Stimulated activated CD4-positive, alpha-beta T cell treated with anti-CD3 and anti-CD28 coated beads, Interleukin-2, amount 100 ng/mL, for 4 hours (primary cell): ENCODE measurements at places on chromosomes 3 and 15.

DNA sequence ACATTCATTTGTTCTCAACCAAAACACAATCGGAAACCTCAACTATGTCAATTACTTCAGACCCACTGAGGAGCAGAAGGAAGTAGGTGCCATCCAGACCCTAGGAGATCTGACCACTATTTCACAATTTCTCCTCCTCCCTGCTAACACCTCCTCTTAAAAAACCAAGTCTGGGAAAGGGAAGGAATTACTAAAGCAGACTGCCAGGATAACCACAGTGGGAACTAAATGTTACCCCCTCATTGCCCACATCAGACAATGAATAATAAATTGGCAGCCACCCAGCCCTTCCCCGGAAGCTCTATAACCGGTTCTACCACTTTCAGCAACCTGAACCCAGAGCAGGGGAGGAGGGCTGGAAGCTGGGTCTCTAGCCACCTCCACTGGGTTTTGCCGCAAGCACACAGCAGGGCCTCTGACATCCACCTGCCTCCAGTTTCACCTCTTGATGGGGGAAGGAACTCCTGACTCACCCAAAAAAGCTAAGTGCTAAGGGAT is 17.6 kb downstream of the C15orf62 start:
- DNase-seq: peak; percentile 64

GRCh38 chr3:143865302-143865701 is 17.0 kb upstream of the SLC9A9 start:
- no peak for DNase-seq

DNA sequence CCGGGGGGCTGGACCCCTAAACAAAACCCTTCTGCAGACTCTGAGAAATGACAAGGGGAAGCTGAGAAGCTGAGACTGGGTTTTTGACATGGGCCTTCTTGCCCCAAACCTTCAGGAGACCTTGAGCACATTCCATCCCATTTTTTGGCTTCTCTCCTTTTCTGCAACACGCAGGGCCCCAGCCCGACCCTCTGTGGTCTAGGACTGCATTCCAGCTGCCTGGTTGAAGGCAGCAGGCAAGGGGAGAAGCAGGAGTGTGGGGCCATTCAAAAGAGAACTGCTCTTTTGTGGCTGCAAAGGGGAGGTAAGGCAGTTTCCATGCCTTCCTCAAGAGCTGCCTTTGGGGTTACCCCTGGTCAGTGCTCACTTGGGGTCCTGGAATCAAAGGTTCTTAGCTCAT is 263.0 kb downstream of the TLE3 start:
- no peak for DNase-seq

- DNase-seq: no peak
Measured at GRCh38 chr3:94494992-94495391, 432.1 kb downstream of the NSUN3 start.

- DNase-seq: no peak
Measured at GRCh38 chr3:149623824-149624223, 34.0 kb downstream of the WWTR1 start.

DNA sequence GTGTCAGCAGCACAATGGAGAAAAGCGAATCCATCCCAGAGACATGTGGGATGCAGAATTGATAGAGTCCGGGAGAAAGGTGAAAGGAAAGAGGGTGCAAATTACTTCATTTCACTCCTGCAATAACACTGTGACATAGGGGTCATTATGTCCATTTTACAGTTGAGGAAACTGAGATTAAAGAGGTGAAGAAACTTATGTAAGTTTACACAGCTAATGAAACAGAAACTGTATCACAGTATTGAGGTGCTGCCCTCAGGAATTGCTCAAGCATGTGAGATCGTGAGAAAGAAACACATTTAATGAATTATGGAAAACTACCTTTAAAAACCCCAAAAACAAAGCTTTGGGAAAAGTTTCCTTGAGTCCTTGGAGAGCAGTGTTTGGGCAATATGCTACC is 103.6 kb upstream of the PFN2 start:
- no peak for DNase-seq

DNA sequence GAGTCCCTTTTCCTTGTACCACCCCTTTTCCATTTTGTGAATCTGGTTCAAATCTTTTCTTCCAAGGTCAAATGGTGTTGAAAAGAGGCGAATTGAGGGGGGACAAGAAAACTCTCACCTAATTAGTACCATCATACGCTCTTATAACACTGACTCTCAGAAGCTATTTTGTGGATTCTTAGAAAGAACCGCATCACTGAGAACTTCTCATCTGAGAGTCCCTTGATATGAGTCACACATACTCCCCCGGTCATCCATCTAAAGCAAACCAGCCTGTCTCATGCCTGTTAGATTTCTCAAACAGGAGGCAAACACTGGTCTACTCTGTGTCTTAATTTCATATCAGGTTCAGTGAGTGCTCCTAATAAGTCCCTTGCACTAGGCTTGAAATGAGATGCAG is 76.5 kb upstream of the SPRED1 start:
- no peak for DNase-seq

DNA sequence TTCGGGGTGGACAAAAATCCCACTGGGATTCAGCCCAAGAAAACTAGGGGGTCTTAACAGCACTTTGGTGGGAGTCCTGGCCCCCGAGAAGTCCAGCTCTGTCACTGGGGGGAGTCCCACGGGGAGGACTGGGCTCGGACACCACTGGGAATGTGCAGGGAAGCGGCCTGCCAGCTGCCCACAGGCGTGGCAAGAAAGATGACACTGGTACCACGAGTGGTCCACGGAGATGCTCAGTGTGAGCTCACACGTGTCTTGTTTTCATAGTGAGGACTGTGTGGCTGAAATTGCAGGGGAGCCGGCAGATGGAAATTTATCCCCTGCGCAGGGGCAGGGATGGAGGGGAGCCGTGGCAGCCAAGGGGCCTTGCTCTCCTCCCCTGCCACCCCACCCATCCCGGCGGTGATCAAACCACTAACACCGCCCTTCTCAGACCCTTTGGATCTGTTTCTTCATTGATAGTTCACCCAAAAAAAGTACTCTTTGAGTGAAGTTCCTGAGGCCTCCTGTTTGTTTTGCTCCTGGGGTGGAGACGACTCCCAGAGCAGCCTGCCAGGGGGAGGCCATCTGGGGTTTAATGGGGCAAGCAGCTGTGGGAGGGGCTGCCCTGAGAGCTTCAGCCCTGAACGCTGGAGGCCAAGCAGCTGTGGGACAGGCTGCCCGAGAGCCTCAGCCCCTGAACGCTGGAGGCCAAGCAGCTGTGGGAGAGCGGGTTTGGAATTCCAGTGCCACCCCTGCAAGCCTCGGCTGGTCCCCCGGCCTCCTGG is 130.9 kb downstream of the LRRK1 start:
- no peak for DNase-seq

DNA sequence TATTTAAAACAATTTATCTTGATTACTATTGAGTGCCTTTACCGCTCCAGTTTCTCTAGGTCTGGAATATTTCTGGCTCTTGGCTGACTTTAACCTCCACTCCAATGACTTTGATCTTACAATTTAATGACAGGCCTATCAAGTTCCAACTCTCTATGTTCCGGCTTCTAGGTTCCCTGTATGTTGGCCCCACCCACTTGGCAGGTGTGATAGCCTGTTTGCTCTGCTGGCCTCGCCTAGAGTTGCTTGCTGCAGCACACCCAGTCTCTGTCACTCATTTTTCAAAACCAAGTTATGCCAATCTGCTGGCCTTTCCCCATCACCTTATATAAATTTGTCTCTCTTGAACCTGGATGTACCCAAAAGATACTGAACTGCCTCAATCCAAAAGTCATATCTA is 428.0 kb downstream of the ROBO1 start:
- DNase-seq: no peak

DNA sequence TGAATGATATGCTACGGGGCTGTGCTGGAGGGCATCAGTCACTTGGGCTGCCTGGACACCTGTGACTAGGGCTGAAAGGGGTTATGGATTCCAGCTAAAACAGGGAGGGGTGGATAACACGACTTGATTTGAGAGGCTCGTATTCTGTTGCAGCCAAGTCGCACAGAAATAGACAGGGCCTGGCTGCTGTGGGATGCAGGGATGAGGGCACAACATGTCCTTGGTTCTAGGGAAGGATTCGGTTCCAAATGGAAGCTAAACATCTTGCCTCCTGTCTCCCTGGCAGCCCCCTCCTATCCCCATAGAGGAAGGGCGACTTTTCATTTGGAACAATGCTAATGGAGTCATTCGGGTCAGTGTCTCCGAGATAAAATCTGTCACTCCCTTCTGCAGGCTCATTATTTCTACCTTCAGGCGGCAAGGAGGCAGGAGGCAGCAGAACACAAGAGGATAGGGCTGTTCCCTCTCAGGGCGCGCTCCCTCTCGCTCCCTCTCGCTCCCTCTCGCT is 433.8 kb upstream of the RBMS3 start:
- no peak for DNase-seq

- DNase-seq: no peak
Measured at GRCh38 chr15:68526269-68526668, 52.5 kb upstream of the CORO2B start.

DNA sequence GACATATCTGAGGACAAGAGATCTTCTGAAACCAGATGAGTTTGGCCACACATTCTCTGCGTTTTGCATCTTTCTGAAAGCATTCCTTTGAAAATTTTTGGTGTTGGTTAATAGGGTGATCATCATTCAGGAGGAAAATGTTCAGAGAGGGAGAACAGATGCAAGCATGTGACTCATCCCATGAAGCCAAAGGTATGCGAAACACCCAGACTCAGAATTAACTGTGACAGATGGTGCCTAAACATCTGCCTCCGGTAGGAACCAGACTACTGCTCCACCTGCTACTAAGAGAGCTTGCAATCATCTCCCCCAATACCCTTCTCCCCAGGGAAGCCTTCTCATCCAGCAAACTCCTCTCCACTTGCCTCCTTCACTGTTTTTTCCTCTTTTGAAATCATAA is 46.2 kb downstream of the TRIM69 start:
- DNase-seq: no peak

DNA sequence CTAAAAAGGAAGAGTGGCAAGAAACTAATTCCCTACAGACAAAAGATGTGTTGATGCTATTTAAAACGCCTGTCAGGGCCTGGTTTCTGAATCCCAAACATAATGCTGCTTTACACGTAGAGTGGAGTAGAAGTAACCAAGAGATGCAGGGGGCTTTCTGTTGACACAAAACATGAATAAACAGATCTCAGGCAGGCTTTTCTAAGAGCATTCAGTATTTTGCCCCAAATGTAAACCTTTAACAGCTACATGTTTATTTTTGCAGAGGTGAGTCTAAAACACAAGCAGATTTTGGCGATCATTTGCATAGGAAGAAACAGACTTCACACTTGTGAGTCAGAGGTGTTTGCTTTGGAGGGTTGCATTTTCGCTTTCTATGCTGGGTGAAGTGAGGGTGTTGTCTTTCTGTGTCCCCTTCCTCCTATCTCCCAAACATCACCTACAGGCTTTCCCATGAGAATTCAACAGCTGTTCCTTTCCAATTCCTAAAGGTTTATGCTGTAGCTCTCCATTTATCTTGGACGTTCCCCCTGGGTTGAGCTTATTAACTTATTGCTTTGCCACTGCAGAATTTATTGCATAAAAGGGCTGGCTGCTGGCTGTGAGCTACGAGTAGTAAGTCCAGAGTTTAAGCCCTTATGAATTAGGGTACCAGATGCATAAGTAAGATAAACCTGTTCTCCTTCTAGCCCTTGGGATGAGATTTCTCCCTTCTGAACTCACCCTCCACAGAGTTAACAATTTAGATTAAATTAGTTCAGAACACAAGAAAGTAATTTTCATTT is 156.7 kb downstream of the DIPK2A start:
- no peak for DNase-seq

GRCh38 chr3:64000453-64001055 is 22.7 kb downstream of the PSMD6 start:
- DNase-seq: no peak

- DNase-seq: no peak
Measured at GRCh38 chr15:29677871-29678461, 144.3 kb downstream of the TJP1 start.

DNA sequence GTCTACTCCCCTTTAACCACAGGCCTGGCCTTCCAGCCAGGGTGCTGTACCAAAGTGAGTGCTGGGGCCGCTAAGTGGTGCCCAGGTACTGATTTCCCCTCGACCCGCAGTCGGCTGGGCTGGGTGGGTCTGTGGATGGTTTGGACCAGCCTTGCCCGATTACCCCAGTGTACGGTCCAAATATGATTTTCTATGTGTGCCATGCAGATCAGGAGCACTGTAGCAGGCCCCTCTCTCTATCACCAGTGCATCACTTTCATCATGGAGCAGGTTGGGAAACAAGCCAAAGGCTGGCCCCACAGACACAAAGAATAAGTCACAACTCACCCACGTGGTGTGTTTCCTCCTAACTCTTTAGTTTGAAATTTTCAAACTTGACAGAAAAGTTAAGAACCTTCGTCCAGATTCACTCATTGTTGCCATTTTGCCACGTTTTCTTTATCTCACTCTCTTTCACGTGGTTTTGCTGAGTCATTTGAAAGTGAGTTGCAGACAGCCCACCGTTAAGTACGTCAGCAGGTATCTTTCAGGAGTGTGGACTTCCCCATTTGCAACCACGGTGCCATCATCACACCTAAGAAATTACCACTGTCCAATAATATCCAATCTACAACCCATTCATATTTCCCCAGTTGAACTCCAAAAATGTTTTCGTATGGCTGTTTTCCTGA is 37.0 kb downstream of the ZNF710 start:
- peak; percentile 40 for DNase-seq

GRCh38 chr3:96347289-96347688 is 467.1 kb upstream of the EPHA6 start:
- DNase-seq: no peak

- no peak for DNase-seq
Measured at GRCh38 chr3:102336130-102336529, 98.7 kb upstream of the ZPLD1 start.

DNA sequence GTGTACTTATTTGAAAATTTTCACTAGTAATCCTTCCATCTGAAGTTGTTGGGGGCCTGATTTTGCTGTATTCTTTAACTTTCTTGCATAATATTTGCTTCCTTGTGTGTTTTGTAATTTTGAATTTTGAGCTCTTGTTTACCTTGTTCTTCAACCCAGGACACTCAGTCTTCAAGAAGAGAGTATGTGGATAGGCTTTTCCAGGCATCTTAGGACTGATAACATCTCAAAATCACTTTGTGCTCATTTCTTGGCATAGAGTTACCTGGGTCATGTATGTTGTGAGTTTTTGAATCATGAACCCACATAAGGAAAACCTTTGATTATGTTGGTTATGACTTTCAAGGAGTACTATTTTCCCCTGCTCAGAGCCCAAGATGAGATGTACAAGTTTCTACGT is 13.4 kb downstream of the BTD start:
- no peak for DNase-seq

- DNase-seq: no peak
Measured at GRCh38 chr3:171875923-171876412, 32.8 kb downstream of the TMEM212 start.

- DNase-seq: no peak
Measured at GRCh38 chr3:101729586-101729985, 5.2 kb downstream of the CEP97 start.

DNA sequence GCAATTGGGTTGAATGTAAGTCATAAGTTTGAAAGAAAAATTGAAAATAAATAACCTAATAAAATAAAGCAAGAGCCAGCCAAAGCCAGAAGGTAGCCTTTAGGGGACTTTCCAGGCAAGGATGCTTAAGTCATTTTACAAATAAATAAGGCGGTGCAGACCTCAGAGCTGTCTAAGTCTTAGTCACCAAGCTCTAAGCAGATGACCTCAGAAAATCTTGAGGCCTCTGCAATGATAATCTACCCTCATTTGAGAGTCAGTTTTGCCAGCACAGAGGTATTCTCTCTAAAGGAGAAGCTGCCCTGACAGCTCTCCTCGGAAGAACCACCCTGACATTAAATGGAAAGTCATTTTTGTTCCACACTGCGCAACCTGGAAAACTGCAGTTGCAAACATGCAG is 113.9 kb downstream of the OXNAD1 start:
- DNase-seq: no peak
